Activated CD8-positive, alpha-beta memory T cell treated with anti-CD3 and anti-CD28 coated beads, Interleukin-2, amount 10 ng/mL, durations not matched to agents 7 days and 5 days (primary cell): ENCODE measurements at places on chromosomes 1 and 21. TPM values are rescaled to one million over a fixed set of nuclear protein-coding genes. Genes with fewer than 3 reads are reported as not detected.

Gene NR5A2
- 0.59 TPM for total RNA-seq

Gene RAB7B
- not detected for total RNA-seq

Gene B3GALT6
- total RNA-seq = 25.5 TPM

Gene PGLYRP3
- not detected for total RNA-seq

Gene BLZF1
- 43.4 TPM for total RNA-seq

Gene CPLANE2
- 5.9 TPM for total RNA-seq

Gene NCAM2
- not detected for total RNA-seq

Gene MKNK1
- total RNA-seq = 78.6 TPM

Gene SLC2A1
- total RNA-seq = 113 TPM

DNA sequence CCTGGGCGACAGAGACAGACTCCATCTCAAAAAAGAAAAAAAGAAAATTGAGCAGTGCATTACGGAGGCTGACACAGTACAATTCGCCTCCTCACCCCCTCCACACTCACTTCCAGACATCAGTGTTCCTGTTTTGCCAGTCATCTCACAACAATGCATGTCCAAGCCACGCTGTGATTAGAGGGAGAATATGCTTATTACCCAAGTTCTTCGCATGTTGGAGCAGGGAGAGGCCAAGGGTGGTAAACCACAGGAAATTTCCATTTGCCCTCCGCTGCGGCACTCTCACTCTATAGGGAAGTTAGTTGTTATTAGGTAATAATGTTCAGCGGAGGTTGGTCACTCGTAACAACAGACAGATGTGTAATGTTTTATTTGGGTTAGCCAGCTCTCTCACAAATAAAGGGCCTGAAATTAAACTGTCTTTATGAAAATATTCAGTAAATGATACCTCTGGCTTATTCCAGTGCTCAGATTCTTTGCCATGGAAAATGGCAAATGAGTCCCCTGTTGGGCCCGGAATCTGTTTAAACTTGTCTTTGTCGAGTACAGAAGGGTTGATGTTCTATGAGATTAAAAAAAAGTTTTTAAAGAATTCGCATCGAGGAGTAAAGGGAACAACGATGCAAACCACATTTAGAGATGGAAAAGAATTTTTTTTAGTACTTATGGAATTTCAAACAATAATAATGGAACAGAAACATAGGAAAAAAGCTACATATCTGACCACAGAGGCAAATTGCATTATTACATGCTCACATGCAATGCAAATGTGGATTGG is 33.1 kb downstream of the KCNJ15 start:
- DNase-seq = no peak
- no peaks in the 10 kb centered on the region for H3K36me3 ChIP-seq
- H3K27ac ChIP-seq = no peak overlapping the region
- H3K4me1 ChIP-seq = no peaks in the 10 kb centered on the region
- no peak overlapping the region for H3K4me3 ChIP-seq

GRCh38 chr1:154413177-154413783 is 8.1 kb downstream of the IL6R start:
- peaks cover 10% of the 10 kb centered on the region for H3K27me3 ChIP-seq
- no peak for DNase-seq
- H3K36me3 ChIP-seq = no peaks in the 10 kb centered on the region
- H3K4me1 ChIP-seq = peaks cover 5% of the 10 kb centered on the region

DNA sequence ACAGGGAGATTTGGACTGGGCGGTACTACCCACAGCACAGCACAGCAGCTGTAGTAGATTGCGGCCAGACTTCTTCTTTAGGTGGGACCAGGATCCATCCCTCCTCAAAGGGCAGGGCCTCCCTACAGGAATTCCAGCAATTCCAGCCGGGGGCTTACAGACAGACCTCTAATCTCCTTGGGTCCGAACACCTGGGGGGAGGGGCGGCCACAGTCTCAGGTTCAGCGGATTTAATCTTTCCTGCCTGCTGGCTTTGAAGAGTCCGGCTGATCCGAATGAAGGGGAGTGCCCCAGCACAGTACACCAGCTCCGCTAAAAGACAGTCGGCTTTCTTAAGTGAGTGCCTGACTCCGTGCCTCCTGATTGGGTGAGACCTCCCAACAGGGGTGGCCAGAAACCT is 1708.5 kb downstream of the BRINP3 start:
- H3K4me1 ChIP-seq = no peaks in the 10 kb centered on the region
- no peaks in the 10 kb centered on the region for H3K36me3 ChIP-seq
- no peak overlapping the region for H3K4me3 ChIP-seq
- no peak overlapping the region for H3K27ac ChIP-seq
- H3K27me3 ChIP-seq = no peaks in the 10 kb centered on the region
- no peak for DNase-seq

- H3K36me3 ChIP-seq = peaks cover 6% of the 10 kb centered on the region
- peak overlapping the region; percentile 1 for H3K27ac ChIP-seq
- H3K4me1 ChIP-seq = peaks cover 18% of the 10 kb centered on the region
- H3K27me3 ChIP-seq = peaks cover 63% of the 10 kb centered on the region
Measured at GRCh38 chr1:29237129-29237821, 953 bp downstream of the PTPRU start.

GRCh38 chr1:18668750-18669404 is 38.2 kb downstream of the PAX7 start:
- DNase-seq = no peak
- H3K4me1 ChIP-seq = no peaks in the 10 kb centered on the region
- peaks cover 16% of the 10 kb centered on the region for H3K27me3 ChIP-seq
- no peak overlapping the region for H3K27ac ChIP-seq
- no peaks in the 10 kb centered on the region for H3K36me3 ChIP-seq

GRCh38 chr1:202349206-202349928 is 868 bp downstream of the PPP1R12B start:
- no peaks in the 10 kb centered on the region for H3K36me3 ChIP-seq
- H3K4me1 ChIP-seq = peaks cover 23% of the 10 kb centered on the region
- no peaks in the 10 kb centered on the region for H3K27me3 ChIP-seq
- H3K27ac ChIP-seq = peak overlapping the region; percentile 74

DNA sequence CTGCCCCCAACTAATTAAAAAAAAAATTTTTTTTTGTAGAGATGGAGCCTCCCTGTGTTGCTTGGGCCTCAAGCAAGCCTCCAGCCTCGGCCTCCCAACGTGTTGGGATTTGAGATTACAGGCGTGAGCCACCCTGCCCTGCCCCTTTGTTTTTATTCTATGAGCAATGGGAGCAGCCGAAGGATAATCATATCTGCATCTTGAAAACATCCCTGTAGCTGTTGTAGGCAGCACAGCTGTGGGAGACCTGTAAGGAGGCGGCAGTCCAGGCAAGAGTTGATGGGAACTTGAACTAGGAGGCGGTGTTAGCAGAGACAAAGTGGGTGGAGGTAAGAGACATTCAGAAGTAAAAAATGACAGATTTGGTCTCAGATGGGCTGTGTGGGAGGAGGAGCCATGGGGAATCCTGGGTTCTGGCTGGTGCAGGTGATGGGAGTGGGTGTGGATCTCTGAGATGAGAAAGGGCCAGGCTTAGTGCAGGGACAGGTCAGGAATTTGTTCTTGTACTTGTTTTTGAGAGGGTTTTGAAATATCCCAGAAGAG is 31.3 kb downstream of the STUM start:
- no peak overlapping the region for H3K4me3 ChIP-seq
- H3K36me3 ChIP-seq = no peaks in the 10 kb centered on the region
- H3K4me1 ChIP-seq = no peaks in the 10 kb centered on the region
- no peak for DNase-seq
- peaks cover 5% of the 10 kb centered on the region for H3K27me3 ChIP-seq
- H3K27ac ChIP-seq = no peak overlapping the region

DNA sequence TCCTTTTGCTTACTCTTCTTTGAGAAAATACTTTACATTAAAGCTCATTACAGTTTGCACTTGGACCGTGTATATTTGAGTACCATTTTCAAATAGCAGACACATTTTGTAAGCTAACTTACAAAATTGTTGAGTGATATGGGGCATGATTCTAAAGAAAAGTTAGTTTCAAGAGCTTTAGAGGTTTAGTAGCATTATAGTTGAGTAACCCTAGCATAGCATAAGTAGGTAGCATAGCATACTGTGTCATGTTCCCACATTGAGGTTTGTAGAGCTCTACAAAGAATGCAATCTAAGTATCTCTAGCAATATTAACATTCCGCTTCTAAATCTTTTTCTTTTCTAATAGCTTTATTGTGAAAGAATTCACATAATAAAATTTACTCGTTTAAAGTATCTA is 92.0 kb downstream of the ITSN1 start:
- no peak overlapping the region for H3K4me3 ChIP-seq
- H3K27me3 ChIP-seq = no peaks in the 10 kb centered on the region
- no peaks in the 10 kb centered on the region for H3K36me3 ChIP-seq
- no peaks in the 10 kb centered on the region for H3K4me1 ChIP-seq

GRCh38 chr1:154775621-154776605 is 94.2 kb downstream of the KCNN3 start:
- H3K27me3 ChIP-seq = peaks cover 9% of the 10 kb centered on the region
- no peaks in the 10 kb centered on the region for H3K4me1 ChIP-seq
- no peak overlapping the region for H3K4me3 ChIP-seq
- peaks cover 3% of the 10 kb centered on the region for H3K36me3 ChIP-seq

- no peaks in the 10 kb centered on the region for H3K36me3 ChIP-seq
- H3K4me3 ChIP-seq = no peak overlapping the region
- H3K27ac ChIP-seq = no peak overlapping the region
- DNase-seq = no peak
- peaks cover 18% of the 10 kb centered on the region for H3K27me3 ChIP-seq
- no peaks in the 10 kb centered on the region for H3K4me1 ChIP-seq
Measured at GRCh38 chr1:63103682-63104081, 218.7 kb upstream of the FOXD3 start.

GRCh38 chr1:227948493-227949260 is 945 bp upstream of the WNT9A start:
- no peaks in the 10 kb centered on the region for H3K36me3 ChIP-seq
- H3K27me3 ChIP-seq = peaks cover 29% of the 10 kb centered on the region

GRCh38 chr21:40504825-40505224 is 342.1 kb downstream of the DSCAM start:
- no peaks in the 10 kb centered on the region for H3K27me3 ChIP-seq
- no peaks in the 10 kb centered on the region for H3K4me1 ChIP-seq
- no peak for DNase-seq

GRCh38 chr1:117659550-117660270 is 53.9 kb downstream of the TENT5C start:
- peak; percentile 70 for DNase-seq
- H3K4me3 ChIP-seq = peak overlapping the region; percentile 40
- peak overlapping the region; percentile 95 for H3K27ac ChIP-seq
- peaks cover 13% of the 10 kb centered on the region for H3K36me3 ChIP-seq
- H3K4me1 ChIP-seq = peaks cover 97% of the 10 kb centered on the region
- H3K27me3 ChIP-seq = no peaks in the 10 kb centered on the region

- H3K4me3 ChIP-seq = no peak overlapping the region
- no peak for DNase-seq
- no peaks in the 10 kb centered on the region for H3K4me1 ChIP-seq
- H3K36me3 ChIP-seq = no peaks in the 10 kb centered on the region
- no peak overlapping the region for H3K27ac ChIP-seq
Measured at GRCh38 chr1:194968916-194969315, 1639.3 kb downstream of the KCNT2 start.

- no peak for DNase-seq
- no peak overlapping the region for H3K4me3 ChIP-seq
- H3K4me1 ChIP-seq = peaks cover 14% of the 10 kb centered on the region
- H3K36me3 ChIP-seq = no peaks in the 10 kb centered on the region
Measured at GRCh38 chr1:25698252-25698651, 81.7 kb downstream of the MAN1C1 start.

DNA sequence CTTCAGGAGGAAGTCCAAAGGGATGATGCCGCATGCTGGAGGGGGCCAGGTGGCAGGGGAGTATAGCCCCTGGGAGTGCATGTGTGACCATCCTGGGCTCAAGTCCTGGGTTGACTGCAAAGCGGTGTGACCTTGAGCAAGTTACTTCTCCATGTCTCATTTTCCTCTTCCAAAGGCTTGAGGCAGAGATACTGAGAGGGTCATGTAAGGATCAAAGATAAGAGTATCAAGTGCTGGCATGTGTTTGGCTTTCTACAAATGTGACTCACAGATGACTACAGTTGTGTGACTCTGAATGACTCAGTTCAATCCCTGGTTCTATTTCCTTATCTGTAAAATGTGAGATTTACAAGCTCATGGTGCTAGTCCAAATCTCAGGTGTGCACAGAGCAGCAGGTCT is 26.1 kb downstream of the PROK1 start:
- no peak overlapping the region for H3K27ac ChIP-seq
- no peaks in the 10 kb centered on the region for H3K27me3 ChIP-seq
- no peak overlapping the region for H3K4me3 ChIP-seq
- no peaks in the 10 kb centered on the region for H3K36me3 ChIP-seq
- peaks cover 2% of the 10 kb centered on the region for H3K4me1 ChIP-seq

DNA sequence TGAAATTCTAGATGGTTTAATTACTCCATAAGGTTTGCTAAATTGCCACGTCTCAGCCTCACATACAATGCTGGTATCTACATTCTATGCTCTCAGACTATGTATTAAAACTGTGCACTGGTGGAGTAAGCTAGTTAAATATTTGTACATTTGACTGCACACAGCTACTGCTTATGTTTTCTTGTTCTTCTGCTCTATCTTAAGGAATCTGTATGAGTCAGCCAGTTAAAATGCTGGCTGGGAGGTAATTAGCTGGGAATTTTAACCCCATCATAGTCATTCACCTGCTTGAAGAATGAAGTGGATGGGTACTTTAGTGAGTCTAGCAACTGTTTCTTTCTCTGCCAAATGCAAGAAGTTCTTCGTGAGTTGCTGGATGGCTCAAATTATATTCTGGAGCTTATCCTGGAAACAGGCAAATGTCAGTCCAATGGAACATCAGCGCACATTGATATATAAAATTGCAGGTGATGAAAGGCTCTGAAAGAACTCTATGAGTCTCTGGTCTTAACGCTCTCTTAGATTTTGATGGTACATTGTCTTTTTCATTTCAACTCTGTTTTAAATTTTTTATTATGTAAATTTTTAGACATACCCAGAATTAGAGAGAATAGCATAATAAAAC is 83.4 kb downstream of the BACH1 start:
- no peaks in the 10 kb centered on the region for H3K4me1 ChIP-seq
- H3K36me3 ChIP-seq = no peaks in the 10 kb centered on the region
- no peak for DNase-seq
- no peak overlapping the region for H3K4me3 ChIP-seq
- no peaks in the 10 kb centered on the region for H3K27me3 ChIP-seq
- H3K27ac ChIP-seq = no peak overlapping the region

GRCh38 chr1:61005614-61006580 is 76.5 kb upstream of the NFIA start:
- H3K27ac ChIP-seq = no peak overlapping the region
- H3K4me1 ChIP-seq = peaks cover 5% of the 10 kb centered on the region
- no peak for DNase-seq
- H3K27me3 ChIP-seq = peaks cover 16% of the 10 kb centered on the region

DNA sequence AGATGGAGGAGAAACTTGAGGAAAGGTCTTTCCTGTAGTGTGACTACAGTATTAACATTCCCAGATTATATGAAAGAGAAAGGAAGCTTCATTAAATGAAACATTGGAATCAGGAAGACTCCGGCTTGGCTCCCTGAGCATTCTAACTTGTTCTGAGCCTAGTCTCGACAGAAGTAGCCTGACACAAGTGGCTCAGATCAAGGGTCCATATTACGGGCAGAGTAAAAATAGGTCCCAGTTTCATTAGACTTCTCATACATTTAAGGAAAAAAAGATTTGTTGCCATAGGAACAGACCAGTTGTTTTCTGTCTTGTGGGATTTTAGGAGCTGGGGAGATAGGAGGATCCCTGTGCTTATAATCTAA is 12.8 kb downstream of the SMAP2 start:
- peaks cover 52% of the 10 kb centered on the region for H3K36me3 ChIP-seq
- peak overlapping the region; percentile 98 for H3K27ac ChIP-seq
- peaks cover 92% of the 10 kb centered on the region for H3K4me1 ChIP-seq
- H3K4me3 ChIP-seq = peak overlapping the region; percentile 72
